ENCODE measurements at places on chromosomes 16 and 17.

- DNase-seq, result no peak
These were observed 5.3 kb upstream of the HS3ST6 start for GRCh38 chr16:1923299-1924034.

DNA sequence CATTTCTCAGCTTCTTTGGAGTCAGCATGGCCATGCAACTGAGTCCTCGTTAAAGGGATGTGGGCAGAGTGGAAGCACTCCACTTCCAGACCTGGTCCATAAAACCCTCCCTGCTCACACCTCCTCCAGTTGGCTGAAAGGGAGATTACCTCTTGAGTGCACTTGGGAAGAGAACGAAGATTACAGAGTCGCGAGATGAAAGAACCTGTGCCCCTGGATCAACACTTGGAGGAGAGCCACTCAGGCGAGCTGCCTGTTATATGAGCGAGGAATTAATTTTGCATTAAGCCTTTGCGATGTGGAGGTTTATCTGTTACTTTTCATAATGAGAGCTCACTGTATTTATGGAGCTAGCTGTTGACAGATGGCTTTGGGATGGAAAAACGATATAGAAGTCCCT, 147.9 kb downstream of the MAF start:
- DNase-seq, result no peak

GRCh38 chr16:46922239-46922638, 38.1 kb downstream of the GPT2 start:
- no peak for DNase-seq

DNA sequence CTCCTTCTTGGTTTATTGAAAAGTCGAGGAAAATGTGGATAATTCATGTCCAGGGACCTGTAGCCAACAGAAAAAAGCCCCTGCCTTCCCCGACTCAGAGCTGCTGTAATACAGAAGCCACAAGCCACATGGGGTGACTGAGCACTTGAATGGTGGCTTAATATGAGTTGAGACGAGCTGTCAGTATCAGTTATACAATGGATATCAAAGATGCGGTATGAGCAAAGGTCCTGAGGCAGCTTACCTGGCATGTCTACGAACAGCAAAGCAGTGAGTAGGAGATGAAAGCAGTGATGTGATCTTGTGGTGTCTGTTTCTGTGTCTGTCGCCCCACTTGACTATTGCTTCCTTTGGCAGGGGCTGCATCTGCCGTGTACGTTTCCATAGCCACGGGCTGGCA, 12.2 kb upstream of the RMI2 start:
- no peak for DNase-seq

- DNase-seq, result no peak
These were observed 165.3 kb downstream of the SALL1 start for GRCh38 chr16:50985733-50986132.

DNA sequence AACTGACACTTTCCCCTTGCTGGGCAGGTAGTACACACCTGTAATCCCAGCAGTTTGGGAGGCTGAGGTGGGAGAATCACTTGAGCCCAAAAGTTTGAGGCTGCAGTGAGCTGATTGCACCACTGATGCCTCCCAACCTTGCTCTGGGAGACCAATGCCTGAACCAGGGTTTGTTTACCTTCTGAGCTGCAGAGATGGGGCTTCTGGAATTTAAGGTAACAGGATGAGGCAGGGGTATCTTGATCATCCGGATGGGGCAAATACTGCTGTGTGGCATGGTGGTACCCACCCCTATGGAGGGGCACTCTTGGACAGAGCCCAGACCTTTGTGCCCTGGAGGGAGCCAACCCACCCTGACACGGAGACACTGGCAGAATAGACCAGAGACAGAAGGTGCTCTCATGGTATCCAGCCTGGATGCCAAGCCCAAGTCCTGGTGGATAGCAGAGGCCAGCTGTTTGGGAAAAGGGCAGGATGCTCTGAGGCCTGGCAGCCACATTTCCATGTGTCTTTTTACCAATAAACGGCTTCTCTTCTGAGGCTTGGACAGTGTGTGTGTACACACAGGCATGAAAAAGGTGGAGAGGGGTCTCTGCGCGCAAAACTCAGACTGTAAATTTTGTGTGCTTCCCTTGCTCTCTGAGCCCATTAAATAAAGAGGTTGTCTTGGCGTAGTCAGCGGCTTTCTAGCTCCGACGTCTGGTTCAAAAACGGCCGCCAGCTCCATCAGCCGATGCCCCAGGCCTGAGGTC, 4.4 kb downstream of the ZNF48 start:
- no peak for DNase-seq

DNA sequence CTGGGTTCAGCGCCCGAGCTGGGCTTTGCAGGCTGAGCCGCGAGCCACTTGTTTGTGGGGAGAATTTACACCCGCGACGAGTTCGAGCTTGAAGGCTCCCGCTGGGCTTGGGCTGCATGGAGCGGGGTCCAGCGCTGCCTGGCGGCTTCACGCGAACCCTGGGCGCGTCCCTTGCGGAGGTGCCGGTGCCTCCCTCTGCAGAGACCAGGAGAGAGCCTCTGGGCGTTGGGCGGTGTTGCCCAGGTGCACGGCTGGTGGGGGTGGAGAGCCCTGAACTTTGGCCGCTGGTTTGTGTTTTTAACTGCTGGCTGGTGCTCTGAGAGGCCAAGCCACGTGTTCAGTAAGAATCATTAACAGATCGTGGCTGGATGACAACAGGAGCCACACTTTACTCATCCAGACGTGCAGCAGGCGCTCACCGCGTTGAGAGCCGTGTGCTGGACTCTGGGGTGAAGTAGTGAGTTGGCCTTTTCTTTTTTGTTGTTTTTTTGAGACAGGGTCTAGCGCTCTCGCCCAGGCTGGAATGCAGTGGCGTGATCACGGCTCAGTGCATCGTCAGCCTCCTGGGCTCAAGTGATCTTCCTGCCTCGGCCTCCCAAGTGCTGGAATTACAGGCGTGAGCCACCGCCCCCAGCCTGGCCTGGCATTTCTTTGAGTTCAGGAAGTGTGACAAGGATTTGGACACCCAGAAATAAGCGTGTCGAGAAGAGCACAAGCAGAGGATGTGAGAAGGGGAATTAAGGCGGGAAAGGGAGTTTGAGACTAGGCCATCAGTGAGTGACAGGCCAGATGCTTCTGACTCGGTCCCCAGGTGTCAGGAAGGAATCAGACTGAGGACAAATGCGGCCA, 827 bp downstream of the CDK10 start:
- DNase-seq, result no peak

- DNase-seq, result no peak
These were observed 132.0 kb downstream of the PRKCB start for GRCh38 chr16:23967775-23968174.

DNA sequence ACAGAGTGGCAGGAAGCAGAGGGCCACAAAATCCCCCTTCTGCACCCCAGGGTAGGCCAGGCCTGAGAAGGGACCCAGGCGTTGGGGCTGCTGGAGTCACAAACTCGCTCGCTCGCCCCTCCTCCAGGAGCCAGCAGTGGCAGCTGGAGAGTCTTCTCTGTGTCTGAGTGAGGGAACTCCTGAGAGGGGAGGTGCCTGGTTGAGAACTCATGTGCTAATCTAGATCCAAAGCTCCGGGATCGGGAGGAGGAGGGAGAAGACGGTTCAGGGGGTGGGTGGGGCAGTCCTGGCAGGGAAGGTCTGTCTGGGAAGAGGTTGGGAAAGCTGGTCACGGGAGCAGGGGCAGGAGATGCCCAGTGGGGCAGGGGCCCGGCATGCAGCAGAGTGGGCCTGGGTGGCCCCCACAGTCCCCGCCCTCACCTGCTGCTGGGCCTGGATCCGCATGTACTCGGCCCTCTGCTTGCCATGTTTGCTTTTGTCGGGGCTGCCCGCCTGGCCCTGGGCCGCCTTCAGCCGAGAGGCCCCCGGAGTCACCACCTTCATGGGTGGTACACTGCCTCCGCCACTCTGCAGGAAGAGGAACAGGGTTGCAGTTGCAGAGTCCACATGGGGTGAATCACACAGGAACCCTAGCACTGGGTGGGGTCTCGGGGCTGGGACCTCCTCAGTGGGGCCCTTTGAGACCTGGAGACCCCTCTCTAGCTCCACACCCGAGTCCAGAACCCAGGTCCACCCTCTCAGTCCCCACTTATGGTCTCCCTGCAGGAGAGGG, 62.2 kb downstream of the SRCIN1 start:
- DNase-seq, result no peak

GRCh38 chr17:59870482-59870881, 22.3 kb downstream of the TUBD1 start:
- no peak for DNase-seq

- DNase-seq, result no peak
These were observed 18.5 kb upstream of the NTN1 start for GRCh38 chr17:9002606-9003354.

DNA sequence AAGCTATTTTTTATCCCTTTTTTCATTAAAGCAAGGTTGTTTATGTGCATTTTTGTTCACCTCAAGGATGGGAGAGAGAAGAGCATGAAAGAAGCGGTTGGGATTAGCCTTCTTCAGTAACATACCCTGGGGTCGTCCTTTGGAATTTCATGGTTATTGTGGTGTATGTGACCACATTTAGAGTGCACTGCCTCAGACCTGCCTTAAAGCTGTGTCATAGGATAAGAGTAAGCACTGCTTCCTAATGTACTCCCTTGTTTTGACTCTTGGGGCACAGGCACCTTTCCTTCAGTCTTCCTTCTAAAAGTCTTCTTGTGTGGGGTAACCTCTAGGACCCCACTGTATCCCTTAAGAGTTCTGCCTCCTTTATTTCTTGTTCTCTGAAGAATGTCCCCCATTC, 28.9 kb downstream of the TNRC6A start:
- no peak for DNase-seq

- no peak for DNase-seq
These were observed 3.3 kb downstream of the TMEM94 start for GRCh38 chr17:75459590-75460267.

DNA sequence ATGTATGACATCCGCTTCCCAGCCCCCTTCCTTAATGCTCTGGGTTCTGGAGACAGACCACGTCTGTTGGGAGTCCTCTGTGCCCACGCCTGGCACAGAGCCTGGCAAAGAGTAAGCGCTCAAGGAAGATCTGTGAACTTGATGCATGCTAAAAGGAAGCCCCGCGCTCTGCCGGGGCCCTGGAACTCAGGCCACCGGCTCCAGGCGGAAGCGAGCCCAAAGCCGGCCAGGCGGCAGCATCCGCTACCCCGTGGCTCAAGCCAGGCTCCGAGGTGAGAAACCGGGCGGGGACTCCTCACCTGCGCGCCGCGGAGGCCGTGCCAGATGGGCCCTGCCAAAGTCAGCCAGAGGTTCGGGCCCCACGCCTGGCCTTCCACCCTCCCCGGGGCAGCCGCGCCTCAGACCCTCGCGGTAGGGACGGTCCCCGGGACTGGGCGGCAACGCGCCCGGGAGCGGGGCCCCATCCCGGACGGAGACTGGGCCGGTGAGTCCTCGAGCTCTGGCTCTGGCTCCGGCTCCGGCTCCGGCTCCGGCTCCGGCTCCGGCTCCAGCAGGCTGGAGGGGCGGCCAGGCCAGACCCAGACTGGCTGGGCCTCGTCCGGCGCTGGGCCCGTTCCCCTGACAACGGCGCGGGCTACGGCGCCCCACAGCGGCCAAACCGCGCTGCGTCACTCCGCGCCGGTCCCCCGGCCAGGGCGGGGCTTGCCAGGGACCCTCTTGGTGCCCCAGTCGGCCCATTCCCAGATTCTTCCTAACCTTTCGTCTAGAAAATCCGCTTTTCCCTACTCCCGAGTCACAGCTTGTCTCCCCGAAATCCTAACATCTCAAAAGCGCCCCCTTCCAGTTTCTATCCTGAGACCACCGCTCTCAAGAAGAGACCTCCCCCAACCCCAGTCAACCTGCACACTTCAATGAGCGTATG, at the start of gene ZDHHC1:
ZDHHC1 (minus strand) TSS at position 606 of the 922 bp plus-strand sequence. CDS start 8,702 bp downstream, outside the sequence.
- DNase-seq, result no peak

DNA sequence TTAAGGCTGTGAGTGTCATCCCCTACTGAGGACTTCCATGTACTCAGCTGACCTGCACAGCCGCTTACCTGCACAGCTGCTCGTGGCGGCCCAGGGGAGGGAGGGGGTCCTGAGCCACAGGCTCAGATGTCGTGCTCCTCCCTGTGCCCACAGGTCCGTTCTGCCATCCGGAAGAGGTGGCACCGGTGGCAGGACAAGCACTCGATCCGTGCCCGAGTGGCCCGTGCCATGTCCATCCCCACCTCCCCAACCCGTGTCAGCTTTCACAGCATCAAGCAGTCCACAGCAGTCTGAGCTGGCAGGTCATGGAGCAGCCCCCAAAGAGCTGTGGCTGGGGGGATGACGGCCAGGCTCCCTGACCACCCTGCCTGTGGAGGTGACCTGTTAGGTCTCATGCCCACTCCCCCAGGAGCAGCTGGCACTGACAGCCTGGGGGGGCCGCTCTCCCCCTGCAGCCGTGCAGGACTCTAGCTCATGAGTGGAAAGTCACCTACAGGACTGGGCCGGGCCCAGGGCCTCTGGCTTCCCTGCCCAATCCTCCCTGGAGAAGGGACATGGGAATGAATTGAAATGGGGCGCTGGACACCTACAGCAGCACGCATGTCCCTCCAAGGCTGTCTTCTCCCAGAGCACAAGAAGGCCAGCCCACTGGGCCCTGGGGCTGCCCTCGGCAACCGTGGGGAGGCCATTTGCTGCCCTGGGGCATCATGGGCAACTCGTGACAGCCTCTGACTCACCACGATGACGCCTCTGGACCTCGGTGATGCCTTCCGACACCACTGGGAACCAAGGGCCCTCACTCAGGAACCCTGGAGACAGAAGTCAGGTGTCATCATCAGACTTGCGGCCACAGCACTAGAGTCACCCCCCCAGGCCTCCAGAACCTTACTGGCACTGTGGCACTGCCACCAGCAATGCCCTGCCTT, 9.9 kb upstream of the SPPL2C start:
- no peak for DNase-seq

GRCh38 chr16:68086336-68086841, 1.2 kb downstream of the NFATC3 start:
- no peak for DNase-seq

DNA sequence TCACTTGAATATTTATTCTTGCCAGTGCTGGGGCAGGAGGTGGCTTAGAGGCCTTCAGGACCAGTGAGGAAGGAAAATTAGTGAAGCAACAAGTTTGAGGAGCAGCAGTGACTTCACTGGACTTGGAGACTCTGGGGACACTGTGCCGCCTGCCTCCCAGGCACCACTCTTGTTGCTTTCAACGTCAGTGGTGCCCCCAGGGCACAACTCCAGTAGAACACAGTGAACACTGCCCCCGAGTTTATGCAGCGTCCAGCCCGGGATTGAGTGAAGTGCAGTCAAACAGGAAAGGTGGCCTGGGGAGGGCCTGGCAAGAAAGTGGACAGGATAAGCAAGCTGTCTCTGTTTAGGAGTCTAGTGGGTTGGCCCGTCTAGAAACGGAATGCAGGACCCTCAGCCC, 24.4 kb upstream of the NAT9 start:
- DNase-seq, result no peak

DNA sequence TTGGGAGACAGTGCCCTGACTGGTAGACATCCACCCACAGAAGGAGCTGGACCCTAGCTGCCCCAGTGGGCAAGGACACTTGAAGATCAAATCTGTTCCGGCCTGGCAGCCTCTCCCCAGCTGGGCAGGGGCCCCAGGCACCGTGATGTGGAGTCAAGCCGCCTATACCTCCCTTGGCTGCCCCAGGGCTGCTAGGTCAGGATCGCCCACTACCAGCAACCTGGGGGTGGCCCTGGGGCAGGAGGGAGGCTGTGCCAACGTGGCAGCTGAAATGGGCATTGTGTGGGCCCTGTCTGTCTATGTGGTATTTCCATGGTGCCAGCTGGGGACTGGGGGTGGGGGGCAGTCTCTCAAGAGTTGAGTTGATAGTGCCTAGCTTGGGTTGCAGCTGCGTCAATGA, 941 bp downstream of the PDK2 start:
- no peak for DNase-seq

- DNase-seq, result no peak
These were observed 97.1 kb upstream of the AKTIP start for GRCh38 chr16:53600126-53600525.
